ENCODE measurements at places on chromosomes 4 and X. TPM values are rescaled to one million over a fixed set of nuclear protein-coding genes. Genes with fewer than 3 reads are reported as not detected.

The MAOB gene
- total RNA-seq = not detected

The FANCB gene
- 2.3 TPM for total RNA-seq

The TNMD gene
- total RNA-seq = not detected

The VSIG1 gene
- 0.70 TPM for total RNA-seq

The DNAAF6 gene
- total RNA-seq = not detected

The LEF1 gene
- 3.3 TPM for total RNA-seq

The USP53 gene
- 16.5 TPM for total RNA-seq

All from hair follicular keratinocyte (primary cell).